ENCODE measurements at places on chromosomes 11 and 22. TPM values are rescaled to one million over a fixed set of nuclear protein-coding genes. Genes with fewer than 3 reads are reported as not detected.

The CLDN5 gene
- total RNA-seq: 533 TPM

The LARGE2 gene
- total RNA-seq: not detected

The CRY2 gene
- 4.4 TPM for total RNA-seq

The CHRM1 gene
- total RNA-seq: not detected

The SLC35F2 gene
- total RNA-seq: 22.8 TPM

The AIFM3 gene
- total RNA-seq: not detected

DNA sequence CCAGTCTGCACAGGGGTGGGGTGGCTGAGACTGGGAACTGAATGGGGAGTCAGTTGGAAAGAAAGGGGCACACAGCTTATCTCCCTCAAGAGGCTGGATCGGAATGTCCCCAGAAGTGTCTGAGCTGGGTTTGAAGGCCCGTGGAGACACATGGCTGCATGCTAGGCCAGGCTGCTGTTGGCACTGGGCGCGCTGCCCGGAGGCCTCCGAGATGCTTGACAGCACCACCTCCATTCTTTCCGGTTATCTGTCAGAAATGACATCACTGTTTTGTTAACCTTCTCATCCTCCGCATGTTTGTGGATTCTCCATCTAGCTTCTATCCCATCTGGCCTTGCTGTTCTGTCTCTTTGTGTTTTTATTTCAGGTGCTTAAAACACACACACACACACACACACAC is 85.5 kb downstream of the APIP start:
- no peak for DNase-seq

DNA sequence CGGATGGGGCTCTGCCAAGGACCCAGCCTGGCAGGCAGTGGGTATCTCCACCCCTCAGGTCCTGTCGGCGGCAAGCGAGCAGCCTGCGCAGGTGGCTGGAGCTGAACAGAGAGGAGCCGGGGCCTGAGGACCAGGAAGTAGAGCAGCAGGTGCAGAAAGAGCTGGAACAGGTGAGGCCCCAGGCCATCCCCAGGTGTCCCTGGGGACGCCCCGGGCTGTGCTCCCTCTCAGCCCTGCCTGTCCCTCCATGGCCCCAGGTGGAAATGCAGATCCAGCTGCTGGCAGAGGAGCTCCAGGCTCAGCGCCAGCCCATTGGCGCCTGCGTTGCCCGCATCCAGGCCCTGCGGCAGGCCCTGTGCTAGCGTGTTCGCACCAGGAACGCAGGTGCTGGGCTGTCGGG is 44.0 kb downstream of the PISD start:
- no peak for DNase-seq

DNA sequence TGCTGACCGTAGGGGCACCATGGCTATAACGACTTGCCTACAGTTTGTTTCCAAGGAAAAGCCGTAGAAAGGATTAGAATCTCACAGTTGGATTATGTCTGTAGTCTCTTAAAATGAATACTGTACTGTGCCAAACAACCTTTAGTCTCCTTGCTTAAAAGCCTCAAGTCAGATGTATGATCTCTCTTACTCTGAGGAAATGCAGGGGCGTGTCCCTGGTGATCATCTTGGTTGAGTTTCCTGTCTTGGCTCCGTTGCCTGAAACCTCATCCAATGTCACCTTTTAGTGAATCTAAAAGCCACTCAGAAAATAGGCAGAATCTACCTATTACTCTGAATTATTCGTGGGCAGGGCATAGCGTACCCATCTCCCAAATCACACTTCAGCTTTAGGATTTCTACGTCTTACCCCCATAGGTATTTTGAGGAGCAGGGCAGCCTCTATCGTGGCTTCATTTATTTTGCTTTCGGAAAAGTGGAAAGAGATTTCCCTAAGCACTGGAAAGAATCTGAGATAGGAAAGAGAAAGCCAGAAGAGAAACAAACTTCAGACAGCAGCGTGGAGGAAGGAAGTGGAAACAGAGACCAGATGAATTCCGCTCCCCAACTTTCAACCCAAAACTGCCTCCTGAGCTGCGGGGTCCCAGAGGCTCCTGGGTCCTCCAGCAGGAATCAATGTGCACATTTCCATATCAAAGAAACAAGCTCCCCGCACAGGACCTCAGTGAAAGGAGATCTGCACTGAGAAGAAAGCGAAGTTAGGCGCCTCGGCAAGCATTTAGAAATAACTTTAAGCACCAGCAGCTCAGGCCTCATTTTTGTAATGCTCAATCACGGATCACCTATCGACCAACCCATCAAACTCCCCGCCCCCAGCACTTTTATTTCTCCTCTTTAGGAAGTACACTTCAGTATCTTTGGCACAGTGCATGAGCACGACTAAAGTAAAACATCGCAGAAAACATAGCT is 245.8 kb downstream of the ETS1 start:
- DNase-seq: no peak

DNA sequence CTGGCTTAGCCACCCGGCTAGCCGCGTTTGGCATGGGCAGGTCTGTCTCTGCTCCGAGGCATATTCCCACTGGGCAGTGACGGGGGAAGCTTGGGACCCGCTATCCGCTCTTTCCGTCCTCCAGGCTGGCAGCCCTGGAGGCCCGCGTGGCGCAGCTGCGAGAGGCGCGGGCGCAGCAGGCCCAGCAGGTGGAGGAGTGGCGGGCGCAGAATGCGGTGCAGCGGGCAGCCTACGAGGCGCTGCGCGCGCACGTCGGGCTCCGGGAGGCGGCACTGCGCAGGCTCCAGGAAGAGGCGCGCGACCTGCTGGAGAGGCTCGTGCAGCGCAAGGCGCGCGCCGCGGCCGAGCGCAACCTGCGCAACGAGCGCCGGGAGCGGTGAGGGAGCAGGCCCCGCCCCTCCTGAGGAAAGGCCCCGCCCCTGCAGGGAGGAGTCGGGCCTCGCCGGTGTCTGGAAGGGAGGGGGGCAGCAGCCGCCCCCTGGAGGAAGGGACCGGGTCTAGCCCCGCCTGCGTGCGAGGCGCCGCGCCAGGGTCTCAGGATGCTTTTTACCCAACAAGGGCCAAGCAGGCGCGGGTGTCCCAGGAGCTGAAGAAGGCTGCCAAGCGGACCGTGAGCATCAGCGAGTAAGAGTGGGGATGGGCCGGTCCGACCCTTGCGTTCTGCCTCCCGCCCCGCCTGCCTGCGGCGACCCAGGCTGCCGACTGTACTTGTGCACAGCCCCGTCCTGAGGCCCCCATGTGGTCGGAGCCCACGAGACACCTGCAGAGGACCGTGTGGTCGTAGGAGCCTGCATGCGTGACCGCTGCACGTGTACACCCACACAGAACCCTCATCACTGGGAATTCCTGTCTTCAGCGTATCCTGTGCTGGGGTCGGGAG is 7.9 kb downstream of the ATG16L2 start:
- DNase-seq: peak; percentile 94

- DNase-seq: no peak
Observed at GRCh38 chr22:49525360-49525759, 302.3 kb downstream of the BRD1 start.

- DNase-seq: no peak
Observed at GRCh38 chr11:11215944-11216343, 137.1 kb downstream of the CSNK2A3 start.

DNA sequence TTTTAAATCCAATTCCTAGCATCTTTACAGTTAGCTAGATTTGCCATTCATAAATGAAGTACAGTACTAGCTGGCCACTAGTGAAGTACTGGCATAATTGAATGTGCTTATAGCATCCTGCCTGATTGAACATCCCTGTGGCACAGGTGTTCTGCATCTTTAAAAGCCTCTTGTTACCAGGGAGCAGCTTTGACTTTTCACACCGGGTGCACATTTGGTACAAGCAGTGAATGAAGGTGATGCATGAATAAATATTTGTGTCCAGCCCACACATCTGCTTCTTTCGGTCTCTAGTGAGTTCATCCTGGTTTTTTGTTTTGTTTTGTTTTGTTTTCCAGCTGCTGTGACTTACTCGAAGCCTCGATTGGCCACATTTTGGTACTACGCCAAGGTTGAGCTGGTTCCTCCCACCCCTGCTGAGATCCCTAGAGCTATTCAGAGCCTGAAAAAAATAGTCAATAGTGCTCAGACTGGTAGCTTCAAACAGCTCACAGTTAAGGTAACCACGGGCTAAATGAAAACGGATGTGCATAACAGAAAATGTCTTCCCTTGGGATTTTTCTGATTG is 5.3 kb downstream of the ATP5MG start:
- DNase-seq: peak; percentile 10

DNA sequence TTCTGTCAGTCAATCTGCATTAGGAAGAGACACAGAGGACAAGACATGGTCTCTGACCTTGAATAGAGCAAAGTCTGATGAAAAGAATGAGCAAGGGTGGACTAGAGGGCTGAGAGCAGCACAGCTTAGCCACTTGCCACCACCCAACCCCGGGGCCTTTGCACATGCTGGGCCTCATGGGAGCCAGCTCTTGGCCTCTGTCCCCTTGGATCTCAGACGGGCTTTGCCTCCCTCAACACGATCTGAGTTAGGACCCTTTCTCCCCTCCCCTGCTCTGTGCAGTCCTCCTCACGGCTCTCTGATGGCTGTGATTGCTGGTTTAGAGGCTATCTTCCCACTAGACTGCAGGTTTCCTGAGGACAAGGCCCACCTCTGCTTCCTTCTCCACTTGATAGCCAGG is 131.6 kb upstream of the B3GAT1 start:
- no peak for DNase-seq

- no peak for DNase-seq
Observed at GRCh38 chr11:27875831-27876775, 175.8 kb upstream of the BDNF start.

DNA sequence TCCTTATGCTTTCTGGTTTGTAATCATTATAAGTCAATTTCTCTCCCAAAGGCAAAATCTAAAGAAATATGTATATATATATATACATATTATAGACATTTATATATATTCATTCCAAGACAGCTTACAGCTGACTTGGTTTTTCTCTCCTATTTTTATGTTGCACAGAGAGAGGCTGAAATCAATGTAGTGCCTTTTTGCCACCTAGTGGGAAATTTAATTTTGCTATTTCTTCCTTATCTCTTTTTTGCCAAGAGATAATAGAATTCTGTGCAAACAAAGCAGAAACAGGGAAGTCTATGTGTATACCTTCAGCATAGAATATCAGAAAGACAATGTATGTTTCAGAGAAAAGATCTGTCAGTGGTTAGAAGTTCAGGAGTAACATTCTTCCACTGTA is 186.0 kb upstream of the ANO5 start:
- no peak for DNase-seq

- no peak for DNase-seq
Observed at GRCh38 chr11:117200813-117201657, 1.9 kb downstream of the TAGLN start.

DNA sequence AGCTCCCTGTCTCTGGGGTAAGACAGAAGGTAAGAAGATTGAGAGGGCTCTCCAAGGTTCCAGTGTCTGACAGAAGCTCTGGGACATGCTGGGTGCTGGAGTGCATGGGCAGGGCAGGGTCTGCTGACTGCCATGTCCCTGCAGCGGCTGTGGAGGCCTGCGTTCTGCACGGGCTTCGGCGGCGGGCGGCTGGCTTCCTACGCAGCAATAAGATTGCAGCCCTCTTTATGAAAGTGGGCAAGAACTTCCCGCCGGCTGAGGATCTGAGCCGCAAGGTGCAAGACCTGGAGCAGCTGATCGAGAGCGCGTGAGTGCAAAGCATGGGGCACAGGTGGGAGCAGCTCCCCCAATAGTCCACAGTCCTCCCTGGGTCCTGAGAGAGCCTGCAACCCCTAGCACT is 41.5 kb downstream of the SGSM1 start:
- no peak for DNase-seq

DNA sequence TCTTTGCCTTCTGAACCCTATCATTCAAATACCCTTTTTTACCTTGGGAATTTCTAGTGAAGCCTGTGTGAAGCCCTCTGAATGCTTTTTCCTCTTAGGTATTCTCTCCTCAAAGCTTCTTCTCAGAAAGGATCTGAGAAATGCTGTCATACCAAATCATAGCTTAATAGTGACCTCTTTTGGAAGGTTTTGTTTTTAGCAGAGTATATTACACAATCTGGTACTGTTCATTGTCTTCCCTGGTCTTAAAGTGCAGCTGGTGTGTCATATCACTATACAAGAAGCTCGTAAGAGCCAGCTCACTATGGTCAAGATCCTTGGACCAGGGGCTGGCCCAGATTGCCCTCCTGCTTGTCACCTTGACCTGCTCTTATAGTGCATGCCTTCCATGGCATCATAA is 204.4 kb upstream of the ANO5 start:
- DNase-seq: no peak

GRCh38 chr22:20110359-20110985 is 5.4 kb upstream of the RANBP1 start:
- no peak for DNase-seq

GRCh38 chr11:34346551-34346950 is 11.3 kb downstream of the ABTB2 start:
- DNase-seq: peak; percentile 30

- no peak for DNase-seq
Observed at GRCh38 chr22:45201678-45202332, 38.1 kb downstream of the NUP50 start.

GRCh38 chr11:20949585-20949984 is 280.2 kb downstream of the NELL1 start:
- no peak for DNase-seq

DNA sequence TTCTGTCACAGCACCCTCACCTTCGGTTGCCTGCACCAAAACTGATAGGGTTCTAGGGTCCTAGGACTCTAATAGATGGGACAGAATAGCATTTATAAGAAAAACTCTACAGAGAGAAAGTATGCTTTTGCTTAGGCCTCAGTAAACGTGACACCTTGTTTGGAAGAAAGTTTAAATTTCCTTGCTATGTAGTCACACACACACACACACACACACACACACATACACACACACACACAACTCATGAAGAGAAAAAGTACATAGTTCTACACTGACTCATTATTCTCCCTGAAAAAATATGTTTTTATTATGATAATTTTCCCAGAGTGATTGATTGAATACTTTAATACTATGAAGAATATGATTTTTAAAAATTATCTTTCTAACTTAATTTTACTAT is 220.8 kb upstream of the SNX19 start:
- DNase-seq: no peak

DNA sequence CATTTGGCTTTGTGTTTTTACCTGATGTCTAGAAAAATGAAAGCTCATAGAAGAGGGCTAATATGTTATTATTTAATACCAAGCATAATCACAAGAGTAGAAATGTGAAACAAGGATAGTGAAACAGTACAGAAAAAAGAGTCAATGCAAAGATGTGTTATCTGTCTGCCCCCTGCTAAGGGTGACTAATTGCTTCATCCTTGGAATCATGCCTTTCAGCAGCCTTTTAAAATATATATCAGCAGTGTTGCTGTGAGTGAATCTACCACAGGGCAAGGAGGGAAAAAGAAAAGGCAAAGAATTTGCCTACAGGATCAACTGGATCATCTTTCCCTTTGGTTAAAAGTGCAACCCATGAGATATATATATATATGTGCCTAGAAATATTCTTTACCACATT is 867.2 kb upstream of the RAG2 start:
- no peak for DNase-seq

- no peak for DNase-seq
Observed at GRCh38 chr22:27192135-27192829, 534.9 kb downstream of the MIAT start.

DNA sequence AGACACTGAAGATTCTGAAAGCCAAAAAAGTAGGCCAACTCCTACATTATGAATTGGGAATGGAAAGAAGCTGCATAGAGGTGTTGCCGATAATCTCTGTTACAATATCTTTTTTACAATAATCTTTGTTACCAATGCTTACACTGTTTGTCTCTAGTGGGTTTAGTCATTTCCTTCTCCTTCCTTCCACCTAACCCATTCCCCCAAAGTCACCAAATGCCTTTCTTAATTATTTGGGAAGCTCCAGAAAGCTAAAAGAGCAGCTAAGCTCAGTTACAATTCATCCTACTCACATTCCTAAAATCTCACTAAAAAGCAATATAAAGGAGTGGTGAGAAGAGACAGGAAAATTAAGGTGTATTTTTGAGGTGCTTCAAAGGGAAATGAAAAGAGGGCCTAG is 313.7 kb downstream of the SWAP70 start:
- no peak for DNase-seq

- DNase-seq: peak; percentile 15
Observed at GRCh38 chr11:30314625-30315024, 8.3 kb upstream of the ARL14EP start.

Data from lung microvascular endothelial cell (primary cell).